C1 segment of cervical spinal cord (tissue), 14 donors: ENCODE measurements at places on chromosomes 3 and 15.

DNA sequence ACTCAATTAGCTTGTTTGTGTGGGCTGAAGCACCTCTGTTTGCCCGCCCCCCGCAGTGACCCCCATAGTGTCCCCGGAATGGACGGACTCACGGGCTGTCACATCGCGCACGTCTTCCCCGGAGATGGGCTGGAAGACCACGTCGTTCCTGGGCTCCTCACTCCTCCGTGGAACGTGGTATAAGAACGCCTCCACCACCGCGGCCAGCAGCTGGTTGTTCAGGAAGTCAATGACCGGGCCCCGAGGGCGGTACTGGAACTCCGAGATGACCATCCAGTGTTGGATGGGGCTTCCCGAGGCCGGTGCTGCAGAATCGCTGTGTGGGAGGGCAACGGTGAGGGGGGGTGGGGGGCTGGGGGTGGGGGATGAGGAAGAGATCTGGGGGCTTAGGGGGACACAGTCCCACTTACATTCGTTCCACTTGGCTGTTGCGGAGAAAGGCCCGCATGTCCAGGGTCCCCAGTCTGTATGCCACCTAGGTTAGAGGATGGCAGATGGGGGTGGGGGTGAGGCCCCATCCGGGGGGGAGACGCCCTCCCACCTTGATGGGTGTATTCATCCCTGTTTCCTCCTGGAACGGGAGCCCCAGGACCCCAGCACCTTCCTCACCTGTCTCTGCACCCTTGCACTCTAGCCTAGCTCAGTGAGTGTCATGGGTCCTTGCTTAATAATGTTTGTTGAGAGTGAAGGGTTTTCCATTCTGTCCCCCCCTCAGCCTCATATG is 30.2 kb downstream of the MUC20 start:
- no peak for DNase-seq

- DNase-seq: no peak
Measured at GRCh38 chr3:55204417-55204816, 276.6 kb upstream of the LRTM1 start.

- no peak for DNase-seq
Measured at GRCh38 chr15:67715170-67715569, 110.1 kb upstream of the SKOR1 start.

GRCh38 chr3:156981005-156981404 is 154.9 kb downstream of the LEKR1 start:
- DNase-seq: no peak

DNA sequence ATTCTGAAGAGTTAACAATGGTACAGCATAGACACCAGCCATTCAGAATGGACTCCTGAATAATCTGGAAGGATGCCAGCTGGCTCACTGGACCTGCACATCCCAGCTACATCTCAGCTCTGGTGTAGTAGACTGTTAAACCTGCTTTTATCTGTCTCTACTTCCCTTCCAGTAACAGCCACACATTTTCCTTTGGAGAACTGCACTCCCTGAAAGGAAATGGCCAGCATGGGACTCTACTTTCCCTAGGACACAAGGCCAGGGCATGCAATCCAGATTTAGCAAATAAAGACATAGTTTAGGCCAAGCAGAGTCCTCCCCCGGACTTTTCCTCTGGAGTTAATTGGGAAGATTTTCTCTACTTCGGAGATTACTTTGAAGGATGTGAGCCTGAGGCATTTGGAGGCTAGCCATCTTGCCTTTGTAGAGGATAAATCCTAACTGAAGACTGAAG is 82.7 kb upstream of the TCF12 start:
- DNase-seq: no peak

- no peak for DNase-seq
Measured at GRCh38 chr3:125643172-125643571, 47.9 kb upstream of the OSBPL11 start.

GRCh38 chr3:104578558-104578957 is 788.2 kb upstream of the ALCAM start:
- DNase-seq: no peak

DNA sequence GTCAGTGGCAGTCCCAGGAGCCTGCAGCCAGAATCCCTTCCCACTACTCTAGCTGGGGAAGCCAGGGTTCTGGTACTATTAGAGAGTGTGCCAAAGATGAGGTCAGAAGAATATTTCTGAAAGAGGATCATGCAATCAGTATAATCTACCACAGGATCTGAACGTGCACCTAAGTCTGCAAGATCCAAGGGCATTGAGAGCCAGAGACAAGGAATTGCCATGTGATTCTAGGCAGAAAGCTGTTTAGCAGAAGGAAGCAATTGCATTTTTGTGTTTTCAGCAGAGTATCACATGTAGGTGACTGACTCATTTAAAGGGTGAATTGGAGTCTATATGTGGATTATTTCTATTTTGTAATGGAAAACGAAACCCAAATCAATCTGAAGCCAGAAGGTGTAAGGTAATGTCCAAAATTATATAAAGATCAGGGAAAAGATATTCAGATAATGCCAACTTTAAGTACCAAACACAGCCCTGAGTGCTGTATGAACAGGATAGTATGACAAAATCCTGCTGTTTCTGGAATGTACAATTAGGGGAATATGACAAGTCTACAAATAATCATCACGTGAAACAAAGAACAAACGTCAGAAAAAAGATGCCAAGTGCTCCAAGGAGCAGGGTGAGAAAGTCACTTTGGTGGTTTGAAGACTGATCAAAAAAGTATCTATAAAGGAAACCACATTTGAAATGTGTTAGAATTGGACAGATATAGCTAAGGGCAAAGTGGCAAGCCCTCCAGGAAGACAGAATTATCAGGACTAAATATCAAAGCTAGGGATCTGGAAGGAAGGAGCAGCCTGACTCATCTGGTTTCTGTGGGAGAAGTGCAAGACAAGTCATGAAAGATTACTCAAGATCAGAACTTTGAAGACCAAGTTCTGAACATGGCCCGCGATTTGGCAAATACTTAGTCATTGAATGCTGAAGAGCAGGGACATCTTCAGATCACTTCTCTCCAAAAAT is 1036.6 kb downstream of the NTRK3 start:
- no peak for DNase-seq

DNA sequence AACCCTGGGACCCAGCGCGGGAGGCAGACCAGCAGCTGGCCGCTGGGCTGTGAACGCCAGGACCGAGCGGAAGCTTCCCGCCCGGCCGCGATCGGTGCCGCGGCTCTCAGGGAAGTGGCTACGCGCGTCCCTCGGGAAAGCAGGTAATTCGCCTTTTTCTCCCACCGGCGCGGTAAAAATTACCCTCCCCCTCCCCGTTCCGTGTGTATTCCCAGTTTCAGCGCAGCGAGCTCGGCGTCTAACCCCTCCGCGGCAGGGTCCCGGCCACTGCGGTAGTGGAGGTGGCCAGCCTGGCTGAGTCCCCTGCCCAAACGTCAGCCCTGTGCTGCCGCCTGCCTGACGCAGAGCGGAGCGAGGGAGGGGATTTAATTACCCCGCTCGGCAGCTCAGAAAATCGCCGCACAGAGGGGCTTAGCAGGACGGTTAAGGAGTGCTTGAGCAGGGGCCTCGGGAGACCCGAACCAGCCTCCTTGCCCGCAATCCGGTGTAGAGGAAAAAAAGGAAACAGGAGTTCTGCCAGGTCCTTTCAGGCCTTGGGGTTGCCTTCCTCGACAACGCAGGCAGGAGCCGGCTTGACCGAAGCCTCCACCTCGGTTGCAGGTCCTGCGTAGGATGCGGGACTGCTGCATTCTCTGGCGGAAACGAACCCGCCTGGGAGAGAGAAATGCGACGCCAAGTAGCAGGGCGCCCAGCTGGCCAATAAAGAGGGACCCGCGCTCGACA is 2.9 kb downstream of the GATA2 start:
- DNase-seq: no peak

DNA sequence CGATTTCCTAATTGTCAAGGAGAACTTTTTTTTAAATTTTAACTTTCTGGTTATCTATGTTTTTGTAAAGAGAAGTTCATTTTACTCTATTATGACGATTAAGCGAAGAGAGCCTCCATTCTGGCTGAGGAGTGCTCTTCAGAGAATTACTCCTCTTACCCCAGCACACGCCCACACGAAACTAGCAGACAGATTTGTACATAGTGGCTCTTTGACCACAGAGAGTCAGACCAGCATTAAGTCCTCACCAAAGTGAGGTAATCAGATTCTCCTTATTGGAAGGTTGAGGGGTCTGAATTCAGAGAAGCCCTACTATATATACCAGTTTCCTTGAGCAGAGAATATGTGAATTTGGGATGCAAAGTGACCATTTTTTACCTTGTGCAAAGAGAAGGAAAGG is 204.8 kb upstream of the TSC22D2 start:
- no peak for DNase-seq

DNA sequence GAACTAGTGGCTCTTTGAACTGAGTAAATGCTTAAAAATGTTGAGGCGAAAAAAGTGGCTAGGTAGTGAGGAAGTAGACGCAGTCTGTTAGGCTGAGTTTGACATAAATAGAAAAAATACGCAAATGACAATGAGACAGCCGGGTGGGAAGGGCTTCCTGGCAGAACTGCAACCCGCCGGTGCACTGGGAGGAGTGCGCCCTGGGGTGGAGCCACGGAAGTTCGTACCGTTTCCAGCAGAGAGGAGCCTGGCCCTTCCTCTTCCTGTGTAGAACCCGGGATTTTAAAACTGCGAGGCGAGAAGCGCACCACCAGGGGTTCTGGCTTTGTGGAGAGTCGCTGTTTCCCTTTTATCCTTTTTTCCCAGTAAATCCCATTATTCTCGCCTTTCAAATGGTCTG is 602.6 kb downstream of the PYDC2 start:
- DNase-seq: no peak

DNA sequence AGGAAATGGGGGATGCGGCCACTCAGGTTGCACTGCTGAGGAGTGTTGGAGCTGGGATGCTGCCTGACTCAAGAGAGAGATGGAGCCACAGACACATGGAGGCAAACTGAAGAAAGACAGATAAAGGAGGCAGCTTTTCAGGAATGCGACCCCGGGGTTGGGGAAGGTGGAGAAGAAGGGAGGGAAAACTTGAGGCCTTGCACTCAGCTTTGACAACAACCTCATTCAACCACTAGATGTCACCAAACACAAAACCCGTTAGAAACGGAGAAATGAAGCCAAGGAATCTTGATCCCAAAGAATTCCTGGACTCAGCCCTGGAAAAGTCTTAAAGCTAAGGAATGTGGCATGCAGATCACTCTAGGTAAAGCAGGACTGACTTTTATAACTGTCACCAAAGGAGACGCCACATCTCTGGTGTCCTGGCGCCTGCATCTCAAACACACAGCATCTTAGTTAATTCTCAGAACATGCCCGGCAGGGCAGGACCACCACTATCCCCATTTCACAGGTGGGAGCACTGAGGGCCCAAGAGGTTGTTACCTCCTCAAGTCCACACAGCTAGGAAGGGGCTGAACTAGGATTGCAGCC is 59.6 kb upstream of the LMCD1 start:
- no peak for DNase-seq

- no peak for DNase-seq
Measured at GRCh38 chr3:29335943-29336342, 55.1 kb downstream of the RBMS3 start.

- DNase-seq: no peak
Measured at GRCh38 chr3:38005076-38006020, 14.8 kb downstream of the VILL start.

GRCh38 chr3:151835751-151836525 is 22.0 kb downstream of the AADAC start:
- DNase-seq: no peak

GRCh38 chr15:25065876-25066275 is 111.1 kb downstream of the SNRPN start:
- DNase-seq: no peak

GRCh38 chr3:10242182-10243065 is 5.8 kb upstream of the TATDN2 start:
- DNase-seq: no peak
